Activated CD8-positive, alpha-beta memory T cell treated with anti-CD3 and anti-CD28 coated beads, Interleukin-2, amount 50 U/mL, for 4 hours (primary cell): ENCODE measurements at places on chromosomes 6 and 20.
A peak's percentile ranks its signal among the peaks of the same experiment; 100 is the strongest.

DNA sequence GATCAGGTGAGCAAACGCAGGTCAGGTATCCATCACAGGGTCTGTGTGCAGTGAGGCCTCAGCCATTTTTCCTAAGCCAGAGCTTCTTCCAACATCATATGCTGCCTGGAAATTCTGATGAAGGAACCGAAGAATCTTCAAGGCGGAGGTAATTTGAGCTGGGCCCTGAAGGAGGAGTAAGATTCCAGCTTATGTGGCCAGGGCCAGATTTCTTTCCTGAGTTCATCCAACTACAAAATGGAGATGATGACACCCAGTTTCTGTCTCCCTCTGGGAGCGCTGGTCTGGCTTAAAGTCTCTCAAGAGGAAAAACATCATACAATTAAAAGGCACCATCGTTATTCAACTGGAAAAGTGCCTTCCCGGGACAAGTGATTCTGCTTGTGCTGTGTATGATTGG, 6.9 kb upstream of the MANBAL start:
- DNase-seq: no peak

- no peak for DNase-seq
These were observed 265.1 kb upstream of the CEP162 start for GRCh38 chr6:84492241-84493165.

- DNase-seq: no peak
These were observed 46.8 kb downstream of the MAP7 start for GRCh38 chr6:136503303-136504029.

DNA sequence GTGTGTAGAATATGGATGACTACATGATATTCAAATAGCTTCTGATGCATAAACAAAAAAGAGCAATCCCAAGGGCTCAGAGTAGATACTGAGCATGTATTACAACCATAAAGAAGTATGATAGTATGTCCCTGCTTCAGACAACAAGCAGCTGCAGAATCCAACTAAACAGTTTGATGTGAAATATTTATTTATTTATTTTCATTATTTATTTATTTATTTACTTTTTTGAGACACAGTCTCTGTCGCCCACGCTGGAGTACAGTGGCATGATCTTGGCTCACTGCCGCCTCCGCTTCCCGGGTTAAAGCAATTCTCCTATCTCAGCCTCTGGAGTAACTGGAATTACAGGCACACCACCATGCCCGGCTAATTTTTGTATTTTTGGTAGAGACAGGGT, 384.3 kb downstream of the KHDRBS2 start:
- no peak for DNase-seq

DNA sequence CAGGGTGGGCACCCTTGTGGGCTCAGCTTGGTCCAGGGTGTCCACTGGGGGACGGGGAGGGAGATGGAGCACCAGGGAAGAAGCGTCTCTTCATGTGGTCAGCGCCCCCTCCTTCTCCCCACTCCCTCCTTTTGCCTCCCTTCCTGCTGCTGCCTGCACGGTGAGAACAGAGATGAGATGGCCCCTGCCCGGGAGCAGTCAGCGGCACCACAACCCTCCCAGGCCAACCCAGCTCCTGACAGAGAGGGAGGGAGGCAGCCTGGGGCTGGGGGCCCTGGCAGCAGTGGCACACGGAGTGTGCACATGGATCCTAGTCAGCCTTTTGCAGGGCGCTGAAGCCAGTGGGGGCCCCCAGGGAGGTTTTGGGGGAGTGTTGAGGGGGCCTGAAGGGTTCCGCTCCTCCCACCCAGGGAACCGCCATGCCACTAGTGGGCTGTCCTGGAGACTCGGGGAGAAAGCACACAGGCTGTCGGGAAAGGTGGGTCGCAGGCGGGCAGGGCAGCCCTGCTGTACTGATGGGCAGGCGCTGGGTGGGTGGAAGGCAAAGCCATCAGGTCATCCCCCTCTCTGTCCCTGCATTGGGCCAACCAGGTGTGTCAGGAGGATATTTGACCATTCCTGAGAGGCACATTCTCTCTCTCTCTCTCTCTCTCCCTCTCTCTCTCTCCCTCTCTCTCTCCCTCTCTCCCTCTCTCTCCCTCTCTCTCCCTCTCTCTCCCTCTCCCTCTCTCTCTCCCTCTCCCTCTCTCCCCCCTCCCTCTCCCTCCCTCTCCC, 94.3 kb upstream of the BHLHE23 start:
- peak; percentile 14 for DNase-seq

DNA sequence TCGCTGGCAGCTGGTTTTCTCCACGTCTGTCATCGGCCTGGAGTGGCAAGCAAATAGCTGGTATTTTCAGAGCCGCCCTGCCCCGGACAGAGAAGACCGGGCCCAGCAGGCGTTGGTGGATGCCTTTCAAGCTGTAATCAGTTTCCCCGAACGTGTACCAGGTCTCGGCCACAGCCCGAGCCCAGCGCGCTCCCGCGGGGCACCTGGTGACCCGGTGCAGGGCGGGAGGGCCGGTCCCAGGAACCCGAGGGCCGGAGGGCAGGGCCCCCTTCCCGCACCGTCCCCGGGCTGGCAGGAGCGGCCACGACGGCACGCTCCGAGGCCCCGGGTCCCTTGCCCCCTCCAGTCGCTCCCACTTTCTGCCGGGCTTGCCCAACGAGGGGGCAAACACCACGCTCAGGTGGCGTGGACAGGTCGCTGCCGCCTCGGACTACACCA, 348 bp upstream of the PYGB start:
- DNase-seq: no peak

GRCh38 chr6:127791779-127792528, 108.9 kb downstream of the THEMIS start:
- DNase-seq: no peak

DNA sequence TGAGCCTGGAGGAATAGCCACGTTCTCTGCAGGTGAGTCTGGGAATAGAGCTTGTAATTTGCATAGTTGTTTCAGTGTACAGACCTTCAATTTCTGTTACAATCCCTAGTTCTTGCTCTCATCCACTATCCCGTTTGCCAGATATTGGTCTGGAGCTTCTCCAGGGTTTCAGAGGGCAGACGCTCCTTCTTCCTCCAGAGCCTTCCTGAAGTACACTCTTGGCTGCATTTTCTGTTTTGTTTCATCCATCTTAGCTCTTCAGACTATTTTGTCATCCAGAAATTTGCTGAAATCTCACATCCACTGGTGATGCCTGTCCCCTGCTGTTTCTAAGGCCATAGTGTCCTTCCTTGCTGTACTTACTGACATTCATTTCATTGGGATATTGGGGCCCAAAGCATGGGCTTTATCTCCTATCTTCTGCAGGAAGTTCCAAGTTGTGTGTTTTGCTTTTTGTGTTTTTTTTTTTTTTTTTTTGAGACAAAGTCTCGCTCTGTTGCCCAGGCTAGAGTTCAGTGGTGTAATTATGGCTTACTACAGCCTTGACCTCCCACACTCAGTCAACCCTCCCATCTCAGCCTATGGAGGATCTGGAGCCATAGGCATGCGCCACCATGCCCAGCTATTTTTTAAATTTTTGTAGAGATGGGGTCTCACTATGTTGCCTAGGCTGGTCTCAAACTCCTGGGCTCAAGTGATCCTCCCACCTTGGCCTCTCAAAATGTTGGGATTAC, 18.7 kb downstream of the CDS2 start:
- DNase-seq: no peak

DNA sequence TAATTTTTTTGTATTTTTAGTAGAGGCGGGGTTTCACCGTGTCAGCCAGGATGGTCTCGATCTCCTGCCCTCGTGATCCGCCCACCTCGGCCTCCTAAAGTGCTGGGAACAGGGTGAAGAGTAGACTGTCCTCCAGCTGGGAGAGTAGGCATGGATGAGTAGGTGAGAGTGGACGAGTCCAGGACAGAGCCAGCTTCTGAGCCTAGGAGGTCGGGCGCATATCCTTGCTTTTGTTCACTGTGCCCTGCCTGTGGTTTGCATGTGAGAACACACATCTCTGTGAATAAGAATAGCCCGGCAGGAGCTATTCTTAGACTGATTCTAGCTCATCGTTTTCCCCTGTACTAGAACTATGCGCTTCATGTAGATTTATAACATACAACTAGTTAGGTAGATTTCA, 78.3 kb downstream of the RPP40 start:
- DNase-seq: no peak

GRCh38 chr6:142518126-142518525, 216.3 kb downstream of the ADGRG6 start:
- no peak for DNase-seq

- DNase-seq: peak; percentile 59
These were observed 537 bp downstream of the PRR3 start for GRCh38 chr6:30557683-30557981.

DNA sequence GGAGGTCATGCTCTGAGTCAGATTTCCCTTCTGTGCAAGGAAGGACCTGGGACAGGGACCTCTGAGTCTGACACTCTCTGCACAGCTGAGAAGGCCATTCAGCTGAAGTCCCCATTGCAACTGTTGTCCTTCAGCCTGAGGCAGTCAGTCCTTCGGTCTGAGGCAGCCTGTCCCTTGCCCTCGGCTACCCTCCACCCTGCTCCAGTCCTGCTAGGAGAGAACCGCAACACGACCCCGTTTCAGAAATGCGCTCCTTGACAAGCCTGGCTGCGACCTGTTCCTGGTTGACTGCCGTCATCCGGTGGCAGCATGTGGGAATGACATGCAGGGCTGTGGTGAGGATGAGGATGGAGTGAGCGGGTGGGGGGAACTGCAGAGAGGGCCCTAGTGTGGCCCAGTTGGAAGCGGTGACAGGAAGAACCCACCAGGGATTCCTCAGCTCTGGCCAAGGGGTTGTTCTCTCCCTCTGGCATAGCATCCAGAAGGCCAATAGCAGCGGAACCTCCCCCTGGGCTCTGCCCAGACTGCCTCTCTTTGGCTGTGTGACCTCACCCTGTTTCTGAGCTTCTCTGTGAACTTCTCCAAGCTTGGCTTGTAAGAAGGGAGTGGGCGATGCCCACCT, 40.3 kb upstream of the ANGPT4 start:
- peak; percentile 78 for DNase-seq

DNA sequence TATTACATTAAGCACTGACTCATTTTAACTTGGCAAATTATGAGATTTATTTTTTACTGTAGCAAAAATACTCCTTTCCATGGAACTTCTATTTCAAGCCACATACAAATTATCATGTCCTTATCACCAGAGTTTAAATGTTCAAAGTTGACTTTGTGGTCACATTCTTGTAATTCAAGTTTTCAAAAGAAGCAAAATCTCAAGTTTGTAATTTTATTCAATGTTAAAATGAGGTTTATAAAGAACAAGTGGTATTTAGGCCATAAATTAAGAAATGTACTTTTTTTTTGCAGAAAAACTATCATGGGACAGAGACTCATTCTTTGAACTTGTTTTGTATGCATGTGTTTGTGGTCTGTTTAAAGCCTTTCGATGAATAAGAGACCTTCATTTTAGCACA, 811.5 kb downstream of the TENT5A start:
- no peak for DNase-seq

DNA sequence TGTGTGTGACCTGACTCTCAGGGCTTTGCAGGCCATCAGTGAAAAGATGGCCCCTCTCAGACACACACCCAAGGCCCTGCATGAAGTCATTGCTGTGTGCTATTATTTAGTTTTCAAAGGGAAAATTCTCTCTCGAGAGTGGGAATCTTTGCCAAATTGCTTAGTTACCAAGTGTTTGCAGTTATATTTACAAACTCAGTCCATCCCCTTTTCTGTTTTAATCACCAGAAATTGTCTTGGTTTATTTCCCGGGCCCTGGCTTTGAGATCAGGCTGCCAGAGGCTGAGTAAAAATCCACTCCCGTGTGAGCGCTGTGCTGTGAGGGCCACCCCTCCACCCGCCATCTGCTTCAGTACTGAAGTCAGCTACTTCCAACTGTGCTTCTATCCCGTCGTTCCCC, 163.1 kb downstream of the SOD2 start:
- no peak for DNase-seq

- no peak for DNase-seq
These were observed 21.4 kb upstream of the AHCY start for GRCh38 chr20:34324541-34324940.
